ENCODE measurements at places on chromosomes 6 and 20.

GRCh38 chr6:40946738-40947301 is 92.2 kb downstream of the UNC5CL start:
- DNase-seq = no peak

- DNase-seq = no peak
These were observed 19.0 kb upstream of the LAMA2 start for GRCh38 chr6:128863983-128864382.

GRCh38 chr6:37433657-37434271 is 743 bp downstream of the CMTR1 start:
- no peak for DNase-seq

- DNase-seq = no peak
These were observed 370.3 kb downstream of the CD109 start for GRCh38 chr6:74066168-74066871.

GRCh38 chr6:78896227-78896626 is 28.9 kb downstream of the IRAK1BP1 start:
- DNase-seq = no peak

- DNase-seq = peak; percentile 56
These were observed 14.7 kb upstream of the SIM1 start for GRCh38 chr6:100479179-100480035.

DNA sequence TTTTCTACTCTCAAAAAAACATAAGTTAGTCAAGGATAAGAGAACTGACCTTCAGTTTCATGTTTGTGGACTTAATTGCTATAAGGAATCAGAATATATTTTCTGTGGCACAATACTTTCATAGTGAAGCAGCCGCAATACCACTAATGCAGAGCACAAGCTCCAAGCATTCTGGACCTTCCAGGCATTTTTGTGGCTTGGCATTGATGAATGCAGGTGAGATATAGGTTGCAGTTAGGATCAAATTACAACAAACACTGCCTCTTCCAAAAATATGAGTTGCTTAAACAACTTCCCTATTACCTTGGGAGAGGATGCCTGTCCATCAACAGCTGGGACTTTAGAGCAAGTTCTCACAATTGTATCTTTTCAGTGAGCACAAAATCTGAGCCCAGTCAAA is 162.8 kb upstream of the RSPO3 start:
- DNase-seq = no peak

DNA sequence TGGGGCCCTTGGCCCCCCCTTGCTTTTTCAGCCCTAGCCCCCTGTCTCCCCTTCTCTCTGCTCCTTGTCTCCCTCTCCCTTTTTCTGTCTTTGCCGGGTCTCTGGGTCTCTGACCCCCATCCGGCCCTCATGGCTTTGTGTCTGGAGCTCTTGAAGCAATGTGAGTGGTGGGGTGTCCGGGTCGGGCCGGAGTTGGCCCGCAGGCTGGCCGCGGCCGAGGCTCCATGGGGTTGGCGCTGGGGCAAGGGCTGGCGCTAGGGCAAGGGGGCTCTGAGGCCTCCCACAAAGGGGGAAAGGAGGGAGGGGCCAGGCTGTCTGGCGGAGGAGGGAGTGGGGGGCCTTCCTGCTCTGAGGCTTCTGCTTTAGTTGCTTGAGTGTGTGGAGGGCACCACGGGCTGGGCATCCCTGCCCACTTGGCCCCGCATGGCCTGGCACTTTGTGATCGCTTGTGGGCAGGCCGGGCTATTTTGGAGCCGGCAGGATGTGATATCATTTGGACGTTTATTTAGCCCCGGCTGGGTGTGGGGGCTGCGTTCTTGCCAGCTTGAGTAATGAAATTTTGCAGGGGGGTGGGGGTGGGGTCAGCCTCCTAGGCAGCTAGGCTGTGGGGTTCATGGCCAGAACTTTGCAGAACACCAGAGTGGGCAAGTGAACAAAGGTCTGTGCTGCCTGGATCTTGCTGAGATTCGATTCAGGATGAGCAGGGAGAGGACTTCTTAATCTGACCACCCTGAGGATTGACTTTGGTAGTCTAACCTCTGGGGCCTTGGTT is 78.7 kb upstream of the MYL9 start:
- no peak for DNase-seq

DNA sequence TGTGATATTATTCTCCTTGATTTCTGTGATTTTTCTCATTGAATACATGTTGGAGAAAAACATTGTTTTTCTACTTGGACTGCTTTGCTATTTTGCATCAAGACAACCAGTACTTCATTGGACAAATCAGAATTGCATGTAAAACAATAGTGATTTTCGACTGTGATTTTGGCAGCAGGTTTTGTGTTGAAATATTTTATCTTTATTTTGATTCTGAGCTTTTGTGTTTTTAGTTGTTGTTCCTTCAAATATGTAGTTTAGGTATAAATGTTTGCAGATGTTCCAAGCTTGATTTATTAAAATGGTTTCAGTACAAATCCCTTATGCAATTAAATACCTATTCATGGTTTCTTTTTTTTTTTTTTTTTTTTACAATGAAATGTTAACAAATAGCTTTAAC is 754.1 kb downstream of the DOK5 start:
- no peak for DNase-seq

- DNase-seq = no peak
These were observed 286.5 kb upstream of the MAN1A1 start for GRCh38 chr6:119636060-119636459.
